Lung (tissue), 17 donors: ENCODE measurements at places on chromosomes 6 and 20.

- H3K27me3 ChIP-seq = no peaks in the 10 kb centered on the region
- no peaks in the 10 kb centered on the region for H3K36me3 ChIP-seq
- DNase-seq = no peak
These were observed 80.7 kb downstream of the OLIG3 start for GRCh38 chr6:137413482-137413881.

GRCh38 chr20:45958593-45958992 lies 13.4 kb downstream of the ZNF335 start:
- no peak overlapping the region for H3K4me3 ChIP-seq
- H3K4me1 ChIP-seq = no peaks in the 10 kb centered on the region
- H3K36me3 ChIP-seq = peaks cover 55% of the 10 kb centered on the region
- DNase-seq = no peak

DNA sequence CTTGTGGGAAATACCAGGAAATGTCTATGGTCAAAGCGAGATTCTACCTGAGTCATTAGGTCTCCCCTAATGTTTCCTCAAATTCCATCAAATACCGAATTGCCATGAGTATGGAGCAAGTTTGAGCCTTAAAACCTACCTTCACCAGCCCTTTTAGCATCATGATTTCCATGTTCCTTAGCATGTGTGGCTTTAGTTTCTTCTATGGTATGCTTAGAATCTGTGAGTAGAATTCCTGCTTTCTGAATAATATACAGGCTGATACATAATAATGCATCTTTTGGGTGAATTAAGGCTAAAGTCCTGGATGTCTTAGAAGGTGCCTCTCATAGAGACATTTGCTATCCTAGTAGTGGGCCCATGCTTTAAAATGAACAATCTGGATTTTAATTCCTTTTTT lies 32.0 kb downstream of the TSPYL4 start:
- no peak for DNase-seq
- no peak overlapping the region for H3K27ac ChIP-seq
- no peaks in the 10 kb centered on the region for H3K36me3 ChIP-seq
- no peaks in the 10 kb centered on the region for H3K27me3 ChIP-seq

DNA sequence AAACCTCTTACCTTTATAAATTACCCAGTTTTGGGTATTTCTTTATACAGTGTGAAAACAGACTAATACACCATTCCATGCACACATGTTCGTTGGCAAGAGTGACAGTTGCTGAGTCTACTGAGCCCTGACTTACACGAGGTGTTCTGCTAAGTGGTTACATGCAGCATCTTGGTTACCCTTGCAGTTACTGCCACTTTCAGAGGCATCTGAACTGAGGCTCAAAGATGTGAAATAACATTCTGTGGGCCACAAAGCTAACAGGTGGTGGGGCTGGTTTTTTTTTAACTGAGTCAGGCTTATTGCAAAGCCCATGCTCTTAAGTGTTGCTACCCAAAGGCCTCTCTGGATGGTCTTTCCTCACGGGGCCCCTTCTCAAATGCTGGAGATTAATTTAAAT lies 54.4 kb upstream of the GTSF1L start:
- DNase-seq = no peak
- H3K4me1 ChIP-seq = no peaks in the 10 kb centered on the region
- H3K4me3 ChIP-seq = no peak overlapping the region
- no peaks in the 10 kb centered on the region for H3K36me3 ChIP-seq
- H3K27me3 ChIP-seq = no peaks in the 10 kb centered on the region

DNA sequence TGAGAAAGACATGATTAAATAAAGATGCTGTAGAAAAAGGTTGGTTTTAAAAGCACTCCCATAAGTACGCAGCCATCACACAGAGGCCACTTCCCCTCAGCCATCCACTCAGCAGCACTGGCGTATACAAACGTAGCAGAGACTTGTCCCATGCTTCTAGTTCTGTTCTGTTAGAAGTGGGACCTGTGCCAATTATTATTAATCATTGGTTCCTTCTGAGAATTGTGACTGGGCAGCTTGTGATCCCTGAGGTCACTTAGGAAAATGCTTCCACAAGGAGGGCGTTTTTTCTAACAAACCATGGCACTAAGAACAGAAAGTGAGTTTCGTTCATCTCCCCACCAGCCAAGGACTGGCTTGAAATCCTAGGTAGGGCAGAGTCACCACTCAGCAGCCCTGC lies 53.9 kb downstream of the FAM120B start:
- H3K4me1 ChIP-seq = no peaks in the 10 kb centered on the region
- peaks cover 4% of the 10 kb centered on the region for H3K36me3 ChIP-seq

DNA sequence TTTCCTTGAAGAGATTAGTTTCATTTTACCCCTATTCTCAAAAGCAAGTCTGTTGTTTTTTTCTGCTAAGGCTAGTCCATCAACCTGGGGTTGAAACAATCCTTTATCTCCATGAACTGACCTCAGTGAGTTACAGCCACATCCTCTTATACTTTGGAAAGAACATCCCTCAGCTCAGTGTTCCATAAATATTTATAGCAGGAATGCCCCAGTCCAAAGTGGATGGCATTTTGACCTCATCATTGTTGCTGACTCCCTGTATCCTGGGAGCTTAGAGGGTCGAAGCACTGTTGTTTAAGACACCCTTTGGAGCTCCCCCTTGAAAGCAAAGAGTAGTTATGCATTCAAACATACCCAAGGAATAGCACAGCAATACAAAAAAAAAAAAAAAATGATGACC lies 16.2 kb upstream of the CDYL start:
- H3K27ac ChIP-seq = no peak overlapping the region
- no peaks in the 10 kb centered on the region for H3K27me3 ChIP-seq
- H3K36me3 ChIP-seq = no peaks in the 10 kb centered on the region
- no peaks in the 10 kb centered on the region for H3K4me1 ChIP-seq

- no peak overlapping the region for H3K4me3 ChIP-seq
- H3K27me3 ChIP-seq = no peaks in the 10 kb centered on the region
- DNase-seq = peak; percentile 83
- H3K36me3 ChIP-seq = peaks cover 11% of the 10 kb centered on the region
- peaks cover 8% of the 10 kb centered on the region for H3K4me1 ChIP-seq
- H3K27ac ChIP-seq = no peak overlapping the region
These were observed 19.0 kb downstream of the PXDC1 start for GRCh38 chr6:3732345-3733141.

DNA sequence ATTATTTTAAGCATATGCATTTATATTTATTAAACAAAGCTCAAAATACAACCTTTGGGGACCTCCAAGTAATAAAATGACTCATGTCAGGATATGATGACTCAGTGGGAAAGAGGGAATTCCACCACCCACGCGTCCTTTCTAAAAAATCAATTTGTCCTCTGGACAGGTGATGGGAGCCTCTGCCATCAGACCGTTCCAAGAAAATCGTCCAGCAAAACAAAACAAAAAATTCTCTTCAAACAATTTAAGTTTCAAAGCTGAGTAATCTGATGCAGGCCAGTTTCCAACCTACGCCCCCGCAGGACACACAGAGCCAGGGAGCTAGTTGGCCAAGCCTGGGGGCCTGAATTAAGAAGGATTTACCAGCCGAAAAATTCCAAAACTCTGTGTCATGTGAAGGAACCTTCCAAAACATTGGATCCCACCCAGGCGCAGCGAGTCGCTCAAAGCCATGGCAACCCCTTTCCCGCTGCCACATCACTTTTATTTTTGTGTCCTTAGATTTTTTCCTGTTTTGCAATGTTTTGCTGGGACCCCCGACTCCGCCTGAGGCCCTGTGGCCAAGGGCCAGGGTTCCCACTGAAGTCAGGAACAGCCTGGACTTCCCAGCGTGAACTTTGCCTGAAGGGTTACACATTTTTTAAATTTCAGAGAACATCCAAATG lies 95.3 kb downstream of the NFATC2 start:
- no peaks in the 10 kb centered on the region for H3K27me3 ChIP-seq
- no peak overlapping the region for H3K4me3 ChIP-seq
- no peaks in the 10 kb centered on the region for H3K36me3 ChIP-seq
- H3K4me1 ChIP-seq = peaks cover 24% of the 10 kb centered on the region
- DNase-seq = peak; percentile 86
- no peak overlapping the region for H3K27ac ChIP-seq

- no peaks in the 10 kb centered on the region for H3K36me3 ChIP-seq
- no peak for DNase-seq
- H3K4me1 ChIP-seq = no peaks in the 10 kb centered on the region
- H3K27me3 ChIP-seq = no peaks in the 10 kb centered on the region
- H3K4me3 ChIP-seq = no peak overlapping the region
These were observed 469.8 kb upstream of the SOX4 start for GRCh38 chr6:21123507-21124436.

GRCh38 chr6:136523196-136523595 lies 27.0 kb downstream of the MAP7 start:
- DNase-seq = no peak
- H3K27me3 ChIP-seq = no peaks in the 10 kb centered on the region
- no peak overlapping the region for H3K4me3 ChIP-seq
- no peaks in the 10 kb centered on the region for H3K36me3 ChIP-seq
- no peak overlapping the region for H3K27ac ChIP-seq

DNA sequence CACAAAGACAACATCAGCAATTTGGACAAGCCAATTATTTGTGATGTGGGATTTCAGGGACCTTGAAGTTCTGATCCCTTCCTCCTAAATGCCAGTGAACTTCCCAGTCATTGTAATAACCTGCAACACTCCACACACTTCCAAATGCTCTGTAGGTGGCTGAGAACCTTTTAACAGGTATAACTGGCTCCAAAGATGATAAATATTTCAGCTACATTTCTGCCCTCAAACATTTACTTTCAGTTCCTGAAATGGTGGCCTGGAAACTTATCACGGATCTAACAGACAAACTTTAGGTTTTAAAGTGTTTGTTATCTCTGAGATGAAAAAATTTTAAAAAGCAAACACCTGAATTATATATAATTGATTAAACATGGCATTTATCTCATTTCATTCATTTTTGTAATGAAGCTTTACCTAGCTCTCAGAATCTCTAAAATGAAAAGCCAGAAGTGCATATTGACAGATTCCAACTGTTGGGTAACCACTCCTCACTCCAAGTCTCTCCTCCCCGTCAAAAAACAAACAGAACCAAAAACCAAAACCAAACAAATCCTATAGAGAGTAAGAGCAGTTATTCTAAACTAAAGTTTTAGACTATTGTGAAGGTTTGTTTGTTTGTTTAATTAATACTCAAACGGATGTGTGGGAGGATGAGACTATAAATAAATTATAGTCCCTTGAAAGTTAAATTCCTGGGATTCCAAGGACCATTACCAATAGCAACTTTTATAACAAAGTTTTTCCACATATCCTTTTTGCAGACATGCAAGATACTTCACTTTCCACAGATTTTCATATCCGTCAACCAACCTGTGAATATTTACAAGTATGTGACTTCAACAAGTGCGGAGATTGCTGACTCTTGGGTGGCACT lies 12.4 kb upstream of the KIAA0408 start:
- no peak overlapping the region for H3K4me3 ChIP-seq
- peak; percentile 11 for DNase-seq
- no peak overlapping the region for H3K27ac ChIP-seq
- H3K27me3 ChIP-seq = no peaks in the 10 kb centered on the region

DNA sequence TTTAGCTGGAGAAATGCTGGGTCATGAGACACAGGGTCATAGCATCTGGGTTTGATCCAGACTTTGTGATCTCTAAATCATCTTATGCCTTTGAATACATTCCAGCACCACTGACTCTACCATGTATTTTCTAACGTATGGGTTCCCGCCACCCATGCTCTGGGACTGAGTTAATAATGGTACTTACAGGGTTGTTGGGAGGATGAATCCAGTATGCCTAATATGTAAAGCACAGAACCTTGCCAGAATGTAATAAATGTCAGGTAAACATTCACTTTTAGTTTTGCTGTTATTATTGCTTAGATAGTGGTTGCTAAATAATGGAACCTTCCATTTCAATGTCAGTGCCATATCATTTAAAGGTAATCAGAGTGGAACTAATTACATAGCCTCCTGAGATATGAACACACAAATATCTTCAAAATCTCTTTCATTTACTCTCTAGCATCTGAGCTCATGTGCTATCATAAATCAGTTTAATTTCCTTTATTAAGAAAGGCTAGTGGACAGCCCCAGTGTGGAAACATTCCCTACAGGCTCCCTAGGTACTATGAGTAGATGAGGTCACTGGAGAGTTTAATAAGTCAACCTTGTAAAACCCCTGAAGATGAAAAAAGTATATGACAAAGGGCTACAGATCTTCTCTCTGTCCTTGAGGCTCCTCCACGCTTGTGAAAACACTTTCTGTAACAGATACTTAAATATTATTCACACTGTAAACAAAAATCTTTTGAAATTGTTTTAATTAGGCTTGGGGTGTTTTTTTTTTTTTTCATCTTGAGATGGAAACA lies 226.6 kb downstream of the ALDH8A1 start:
- H3K36me3 ChIP-seq = no peaks in the 10 kb centered on the region
- H3K27me3 ChIP-seq = no peaks in the 10 kb centered on the region
- H3K27ac ChIP-seq = no peak overlapping the region
- peak; percentile 9 for DNase-seq
- peaks cover 18% of the 10 kb centered on the region for H3K4me1 ChIP-seq

DNA sequence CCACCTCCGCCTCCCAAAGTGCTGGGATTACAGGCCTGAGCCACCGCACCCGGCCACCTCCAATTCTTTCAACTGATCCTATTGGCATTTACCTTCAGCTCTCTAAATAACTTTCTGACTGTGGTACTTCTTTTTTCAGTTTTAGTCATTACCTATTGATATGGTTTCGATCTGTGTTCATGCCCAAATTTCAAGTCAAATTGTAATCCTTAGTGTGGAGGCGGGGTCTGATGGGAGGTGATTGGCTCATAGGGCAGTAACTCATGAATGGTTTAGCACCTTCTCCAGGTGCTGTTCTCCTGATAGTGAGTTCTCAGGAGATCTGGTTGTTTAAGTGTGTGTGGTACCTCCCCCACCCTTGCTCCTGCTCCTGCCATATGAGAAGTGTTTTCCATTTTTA lies 140.9 kb downstream of the LPA start:
- DNase-seq = no peak
- H3K27ac ChIP-seq = no peak overlapping the region
- H3K36me3 ChIP-seq = no peaks in the 10 kb centered on the region
- H3K27me3 ChIP-seq = no peaks in the 10 kb centered on the region

GRCh38 chr6:109079981-109080380 lies 14.7 kb downstream of the SESN1 start:
- H3K27ac ChIP-seq = no peak overlapping the region
- peaks cover 3% of the 10 kb centered on the region for H3K4me1 ChIP-seq
- H3K36me3 ChIP-seq = no peaks in the 10 kb centered on the region
- no peak overlapping the region for H3K4me3 ChIP-seq

DNA sequence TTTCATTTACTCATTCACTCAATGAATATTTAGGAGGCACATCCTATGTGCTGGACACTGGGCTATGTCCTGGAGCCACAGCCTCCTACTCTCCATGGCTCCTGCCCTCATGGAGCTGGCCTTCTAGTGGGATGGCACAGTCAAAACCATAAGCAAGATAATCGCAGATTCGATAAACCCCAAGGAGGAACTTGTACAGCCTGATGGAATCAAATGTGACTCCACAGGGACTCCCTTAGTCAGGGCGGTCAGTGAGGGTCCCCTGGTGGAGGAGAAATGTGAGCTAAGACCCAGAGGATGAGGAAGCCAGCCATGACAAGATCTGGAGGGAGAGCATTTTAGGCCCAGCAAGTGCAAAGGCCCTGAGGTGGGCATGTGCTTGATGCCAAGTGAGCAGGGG lies 211.9 kb downstream of the PREX1 start:
- H3K4me3 ChIP-seq = no peak overlapping the region
- H3K36me3 ChIP-seq = no peaks in the 10 kb centered on the region
- H3K27me3 ChIP-seq = no peaks in the 10 kb centered on the region
- H3K27ac ChIP-seq = no peak overlapping the region
- peaks cover 3% of the 10 kb centered on the region for H3K4me1 ChIP-seq
- no peak for DNase-seq
